ENCODE measurements at places on chromosomes 2 and 18.

DNA sequence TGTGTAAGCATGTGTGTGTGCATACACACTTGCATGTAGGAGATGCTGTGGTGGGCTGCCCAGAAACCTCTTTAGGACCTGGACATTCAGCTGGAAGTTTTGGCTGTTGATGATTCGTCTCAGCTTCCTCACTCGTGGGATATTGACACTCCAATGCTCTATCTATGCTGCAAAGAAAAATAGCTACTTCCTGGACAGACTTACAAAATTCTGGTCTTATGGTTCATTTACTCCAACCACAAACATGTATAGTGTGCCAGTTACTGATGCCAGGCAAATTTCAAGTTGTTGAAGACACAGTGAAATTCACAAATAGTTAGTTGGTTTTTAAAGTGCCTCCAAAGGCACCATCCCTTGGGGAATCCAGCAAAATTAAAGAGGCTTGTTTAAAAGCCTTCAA, 882.6 kb downstream of the CPS1 start:
- DNase-seq = no peak

GRCh38 chr18:21110713-21111345, 784 bp downstream of the ROCK1 start:
- DNase-seq = peak; percentile 47

GRCh38 chr18:38909972-38910371, 1344.4 kb upstream of the CELF4 start:
- no peak for DNase-seq

DNA sequence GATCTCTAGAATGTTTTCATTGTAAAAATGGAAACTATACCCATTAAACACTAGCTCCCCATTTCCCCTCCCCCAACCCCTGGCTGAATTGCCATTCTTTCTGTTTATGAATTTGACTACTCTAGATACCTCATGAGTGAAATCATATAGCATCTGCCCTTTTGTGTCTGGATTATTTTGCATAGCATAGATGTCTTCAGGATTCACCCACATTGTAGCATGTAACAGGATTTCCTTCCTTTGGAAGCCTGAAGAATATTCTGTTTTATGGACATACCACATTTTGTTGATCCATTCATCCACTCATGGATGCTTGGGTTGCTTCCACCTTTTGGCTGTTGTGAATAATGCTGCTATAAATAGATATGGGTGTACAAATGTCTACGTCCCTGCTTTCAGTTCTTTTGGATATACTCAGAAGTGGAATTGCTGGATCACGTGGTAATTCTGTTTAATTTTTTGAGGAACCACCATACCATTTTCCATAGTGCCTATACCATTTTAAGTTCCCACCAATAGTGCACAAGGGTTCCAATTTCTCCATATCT, 7.7 kb upstream of the ASB1 start:
- no peak for DNase-seq

GRCh38 chr2:176118601-176119339, 2.2 kb downstream of the HOXD10 start:
- DNase-seq = no peak

DNA sequence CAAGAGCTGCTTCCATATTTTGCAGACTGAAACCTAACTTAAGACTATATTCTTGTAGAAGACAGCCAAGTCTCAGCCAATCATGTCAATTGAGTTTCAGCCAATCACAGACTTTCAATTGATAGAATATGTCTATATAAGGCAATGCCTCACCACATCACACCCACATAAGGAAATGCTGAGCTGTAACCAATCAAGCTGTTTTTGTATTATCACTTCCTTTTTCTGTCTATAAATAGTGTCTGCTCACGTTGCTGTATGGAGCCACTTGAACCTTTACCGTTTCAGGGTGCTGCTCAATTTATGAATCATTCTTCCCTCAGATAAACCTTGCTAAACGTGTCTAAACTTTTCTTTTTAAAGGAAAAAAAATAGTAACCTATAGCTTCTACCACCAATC, 1554.4 kb upstream of the LRRTM1 start:
- DNase-seq = no peak

DNA sequence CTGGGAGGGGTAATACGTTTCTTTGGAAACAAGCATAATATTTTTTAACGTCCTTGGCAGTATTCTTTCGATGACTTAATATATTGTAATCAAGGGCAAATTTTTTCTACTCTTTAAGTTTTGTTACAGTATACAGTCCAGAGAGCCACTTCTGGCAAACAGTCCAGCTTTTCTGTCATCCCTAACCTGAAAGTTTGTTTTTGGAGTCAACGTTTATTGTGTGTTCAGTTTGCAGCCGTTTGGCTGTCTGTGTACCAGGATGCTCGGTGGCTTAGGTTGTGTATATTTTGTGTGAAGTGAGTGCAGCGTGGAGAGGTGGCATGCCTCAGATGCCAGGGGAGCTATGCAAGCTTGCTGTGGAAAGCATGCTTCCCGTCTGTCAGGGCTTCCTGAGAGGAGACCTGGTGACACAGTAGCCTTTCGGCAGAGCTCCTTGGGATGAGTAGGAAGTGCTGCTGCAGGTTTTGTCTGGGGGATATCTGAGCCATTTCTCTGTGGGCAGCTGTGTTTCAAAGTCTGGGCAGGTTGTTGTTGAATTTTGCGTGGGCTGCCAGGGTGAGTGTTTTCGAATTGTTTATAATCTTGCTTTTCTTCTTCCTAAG, 14.7 kb downstream of the MAP3K20 start:
- DNase-seq = no peak

DNA sequence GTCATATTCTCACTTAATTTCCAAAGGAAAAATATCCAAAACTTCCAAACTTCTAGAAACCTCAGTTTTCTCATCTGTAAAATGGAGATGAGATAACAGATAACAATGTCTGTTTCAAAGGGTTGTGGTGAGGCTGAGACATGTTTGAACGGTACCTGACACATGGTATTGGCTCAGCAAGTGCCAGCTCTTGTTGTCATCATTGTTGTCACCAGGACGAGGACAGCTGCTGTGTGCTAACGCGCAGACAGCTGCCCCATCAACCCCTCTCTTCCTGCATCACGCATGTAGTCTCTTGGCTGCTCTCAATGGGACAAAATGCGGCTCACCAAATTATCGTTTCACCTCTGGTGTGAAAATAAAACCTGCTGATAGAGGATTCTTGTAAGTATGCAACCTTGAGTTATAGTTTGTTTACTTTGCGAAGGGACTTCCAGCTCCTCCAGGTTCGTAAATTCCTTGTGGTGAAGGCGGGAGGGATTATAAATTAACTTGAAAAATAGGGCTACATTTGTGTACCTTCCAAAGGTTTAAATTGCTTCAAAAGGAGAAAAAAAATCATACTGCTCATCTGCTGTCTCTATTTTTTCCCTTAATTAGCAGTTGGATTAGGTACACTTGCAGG, 605.4 kb downstream of the BCL11A start:
- no peak for DNase-seq

- peak; percentile 48 for DNase-seq
These were observed 15.3 kb downstream of the CHRNA1 start for GRCh38 chr2:174748948-174749347.

DNA sequence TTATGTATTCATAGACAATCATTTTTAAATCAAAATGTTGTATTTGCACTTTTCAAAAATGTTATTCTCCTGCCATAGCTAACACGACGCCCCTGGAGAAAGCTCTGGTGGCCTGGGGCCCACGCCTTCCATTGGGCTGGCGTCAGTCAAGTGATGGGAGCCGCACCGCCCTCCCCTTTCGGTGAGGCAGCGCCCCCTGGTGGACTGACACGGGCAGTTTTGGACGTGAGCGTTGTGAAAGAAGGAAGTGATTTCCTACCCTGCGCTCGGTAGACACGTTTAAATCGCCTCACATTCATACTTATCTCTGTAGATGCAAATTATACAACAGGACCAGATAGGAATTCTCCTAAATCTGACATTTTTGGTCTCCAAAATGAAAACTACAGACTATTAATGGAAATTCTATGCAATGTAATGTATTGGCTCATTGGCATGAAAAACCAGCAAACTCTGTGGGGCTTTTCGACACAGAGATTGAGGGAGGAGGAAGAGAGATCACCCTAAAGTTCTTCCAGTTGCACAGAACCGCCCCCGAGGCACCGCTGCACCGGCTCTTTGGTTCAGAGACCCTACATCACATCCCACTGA, 326.2 kb upstream of the SOX11 start:
- DNase-seq = peak; percentile 2

- no peak for DNase-seq
These were observed 2.5 kb upstream of the PKDCC start for GRCh38 chr2:42045352-42045751.

- no peak for DNase-seq
These were observed 152.4 kb downstream of the ZFP36L2 start for GRCh38 chr2:43074052-43074451.

DNA sequence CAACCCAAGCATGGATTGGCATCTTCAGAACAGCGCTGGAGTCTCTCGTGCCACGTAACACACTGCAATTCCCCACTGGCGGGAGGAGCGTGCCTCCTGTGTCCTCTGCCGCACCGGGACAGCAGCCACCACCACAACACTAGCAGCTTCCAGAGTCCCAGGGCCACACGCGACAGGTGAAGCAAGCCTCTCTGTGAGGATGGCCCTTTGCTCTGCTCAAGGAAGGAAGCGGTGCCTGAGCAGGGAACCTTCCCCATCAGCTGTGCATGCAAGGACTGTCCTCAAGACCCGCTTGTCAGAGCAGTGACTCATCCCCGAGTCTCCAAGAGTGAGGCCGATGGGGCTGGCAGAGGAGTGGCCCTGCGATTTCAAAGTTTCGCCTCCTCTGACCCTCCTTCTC, 44.0 kb downstream of the TTC32 start:
- DNase-seq = no peak

- no peak for DNase-seq
These were observed 488.5 kb upstream of the NRP2 start for GRCh38 chr2:205193836-205194228.

DNA sequence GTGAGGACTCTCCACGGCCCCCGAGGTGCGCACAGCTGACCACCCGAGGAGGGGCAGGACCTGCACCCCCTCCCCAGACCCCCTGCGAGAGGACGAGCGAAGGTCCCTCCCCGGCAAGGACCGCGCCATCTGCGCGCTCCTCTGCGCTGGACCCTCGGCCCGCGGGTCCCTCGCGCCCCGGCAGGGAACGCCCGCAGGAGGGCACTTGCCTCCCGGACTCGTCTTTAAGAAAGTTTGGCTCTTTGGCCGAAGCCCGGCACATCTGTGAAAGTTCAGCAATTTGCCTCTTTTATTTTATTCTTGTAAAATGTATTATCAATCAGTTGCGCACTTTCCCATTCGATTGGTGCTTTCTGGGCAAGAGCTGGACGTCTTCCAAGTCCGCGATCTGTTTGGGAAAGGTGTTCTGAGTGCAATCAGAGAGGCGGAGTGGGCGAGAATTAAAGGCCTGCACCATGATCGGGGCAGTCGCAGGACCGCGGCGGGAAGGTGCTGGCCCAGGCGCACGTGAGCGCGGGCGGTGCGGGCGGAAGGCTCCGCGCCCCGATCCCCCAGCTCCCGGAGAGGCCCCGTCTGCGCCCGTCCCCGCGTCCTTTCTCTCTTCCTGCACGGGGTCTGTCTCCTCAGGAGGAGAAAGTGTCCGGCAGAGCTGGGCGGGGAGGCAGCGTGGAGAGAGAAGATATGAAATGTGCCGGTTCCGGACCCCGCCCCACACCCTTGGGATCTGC, 1.6 kb upstream of the ALKAL2 start:
- DNase-seq = no peak

DNA sequence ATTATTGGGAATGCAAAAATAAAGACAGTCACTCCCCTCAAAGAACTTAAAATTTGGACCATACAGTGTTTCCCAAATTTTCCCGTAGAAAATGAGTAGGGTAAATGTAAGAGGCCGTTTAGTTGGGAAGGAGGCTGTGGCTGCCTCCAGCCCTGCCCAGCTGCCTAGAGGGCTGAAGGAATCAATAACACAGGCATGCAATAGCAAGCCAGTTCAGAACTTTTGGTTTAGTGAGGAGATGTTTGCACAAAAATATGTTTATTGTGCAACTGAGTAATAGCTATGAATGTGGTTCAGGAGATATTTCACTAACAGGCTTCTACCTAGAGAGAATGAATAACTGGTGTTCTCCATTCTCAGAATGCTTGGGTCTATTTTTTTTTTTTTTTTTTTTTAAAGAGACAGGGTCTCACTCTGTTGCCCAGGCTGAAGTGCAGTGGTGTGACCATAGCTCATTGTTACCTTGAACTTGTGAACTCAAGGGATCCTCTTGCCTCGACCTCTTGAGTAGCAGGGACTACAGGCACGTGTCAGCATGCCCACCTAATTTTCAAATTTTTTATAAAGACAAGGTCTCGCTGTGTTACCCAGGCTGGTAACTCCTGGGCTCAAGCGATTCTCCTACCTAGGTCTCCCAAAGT, 23.6 kb downstream of the UGP2 start:
- no peak for DNase-seq

GRCh38 chr18:22513721-22514481, 96.2 kb upstream of the CTAGE1 start:
- no peak for DNase-seq

DNA sequence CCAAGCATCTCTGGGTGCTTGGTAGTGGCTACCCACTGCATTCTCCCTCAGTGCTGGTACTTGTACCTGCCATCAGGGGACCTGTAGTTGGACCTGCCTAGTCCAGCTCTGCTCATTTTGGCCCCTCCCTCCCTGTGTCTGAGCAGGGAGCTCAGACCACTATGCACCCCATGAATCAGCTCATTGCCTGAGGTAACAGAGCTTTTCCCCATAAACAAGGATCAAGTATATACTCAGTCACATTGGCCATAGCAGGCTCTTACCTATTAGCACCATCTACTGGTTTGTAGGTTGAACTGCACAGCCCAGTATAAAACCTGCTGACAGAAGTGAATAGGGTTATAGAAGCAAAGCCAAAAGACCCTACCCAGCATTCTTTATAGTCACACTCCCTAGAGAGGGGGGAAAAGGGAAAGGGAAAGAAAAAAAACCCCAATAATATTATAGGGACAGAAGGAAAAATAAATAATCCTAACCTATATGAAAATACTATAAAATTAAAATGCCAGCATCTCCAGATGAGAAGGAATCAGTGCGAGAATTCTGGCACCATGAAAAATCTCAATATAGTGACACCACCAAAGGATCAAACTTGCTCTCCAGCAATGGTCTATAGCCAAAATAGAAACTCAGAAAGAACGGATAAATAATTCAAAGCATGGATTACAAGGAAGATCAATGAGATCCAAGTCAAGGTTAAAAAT, 6.9 kb upstream of the FLACC1 start:
- DNase-seq = no peak

- DNase-seq = no peak
These were observed 25.5 kb upstream of the GPC1 start for GRCh38 chr2:240410004-240410403.

- DNase-seq = peak; percentile 27
These were observed 37.4 kb downstream of the ARL4C start for GRCh38 chr2:234459401-234460009.

- DNase-seq = no peak
These were observed 142.0 kb downstream of the NR4A2 start for GRCh38 chr2:156190517-156190916.

GRCh38 chr2:7281231-7282201, 364.3 kb downstream of the RNF144A start:
- no peak for DNase-seq

- no peak for DNase-seq
These were observed 32.0 kb upstream of the GRHL1 start for GRCh38 chr2:9919512-9919911.

Data from activated naive CD4-positive, alpha-beta T cell (primary cell).